ENCODE measurements at places on chromosomes 12 and 14.

- DNase-seq, result no peak
Observed at GRCh38 chr12:102568276-102568675, 87.9 kb upstream of the IGF1 start.

GRCh38 chr14:93029911-93030508, 85.7 kb downstream of the ITPK1 start:
- DNase-seq, result peak; percentile 40

DNA sequence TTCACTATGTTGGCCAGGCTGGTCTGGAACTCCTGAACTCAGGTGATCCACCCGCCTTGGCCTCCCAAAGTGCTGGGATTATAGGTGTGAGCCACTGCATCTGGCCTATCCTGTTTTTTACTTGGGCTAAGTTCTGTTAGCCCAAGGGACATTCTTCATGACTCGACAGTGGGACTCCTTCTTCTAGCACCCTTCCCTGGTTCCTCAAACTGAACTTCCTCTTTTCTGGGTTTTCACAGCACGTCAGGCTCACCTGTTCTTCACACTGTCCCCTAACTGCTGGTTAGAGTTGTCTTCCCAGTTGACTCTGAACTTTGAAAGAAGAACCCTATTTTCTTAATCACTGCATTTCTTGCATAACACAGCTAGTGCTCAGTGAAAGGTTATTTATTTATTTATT, 22.5 kb downstream of the CABP1 start:
- no peak for DNase-seq

- no peak for DNase-seq
Observed at GRCh38 chr12:906062-906585, 43.4 kb downstream of the RAD52 start.

DNA sequence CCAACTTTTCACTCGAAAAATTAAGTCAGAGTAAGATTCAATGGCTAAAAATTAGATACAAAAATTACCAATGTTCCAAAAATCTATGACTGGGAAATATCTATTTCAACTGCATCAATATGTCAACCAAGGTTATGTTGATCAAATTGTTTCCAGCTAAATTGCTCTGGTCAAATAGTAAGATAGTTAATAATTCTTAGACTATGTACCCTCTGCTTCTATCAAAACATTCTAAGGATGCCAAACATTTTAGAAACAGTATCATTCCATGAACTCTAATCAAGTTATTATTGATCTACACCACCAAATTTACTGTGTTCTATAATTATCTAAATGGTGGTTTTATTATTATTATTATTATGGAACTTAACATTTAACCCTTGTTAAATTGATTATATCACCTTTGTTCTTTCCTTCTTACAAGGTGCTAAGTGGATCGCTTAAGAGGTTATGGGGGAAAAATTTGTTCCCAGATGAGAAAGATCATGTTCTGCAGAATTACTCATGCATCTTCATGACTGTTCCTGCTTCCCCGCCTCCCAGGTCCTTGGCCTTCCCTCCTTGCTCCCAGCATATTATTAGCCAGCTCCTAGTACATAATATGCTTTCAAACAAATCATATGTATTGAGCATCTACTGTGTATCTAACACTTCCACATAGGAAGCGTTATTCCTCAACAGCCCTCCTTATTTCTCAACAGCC, 240.5 kb upstream of the KRR1 start:
- no peak for DNase-seq

DNA sequence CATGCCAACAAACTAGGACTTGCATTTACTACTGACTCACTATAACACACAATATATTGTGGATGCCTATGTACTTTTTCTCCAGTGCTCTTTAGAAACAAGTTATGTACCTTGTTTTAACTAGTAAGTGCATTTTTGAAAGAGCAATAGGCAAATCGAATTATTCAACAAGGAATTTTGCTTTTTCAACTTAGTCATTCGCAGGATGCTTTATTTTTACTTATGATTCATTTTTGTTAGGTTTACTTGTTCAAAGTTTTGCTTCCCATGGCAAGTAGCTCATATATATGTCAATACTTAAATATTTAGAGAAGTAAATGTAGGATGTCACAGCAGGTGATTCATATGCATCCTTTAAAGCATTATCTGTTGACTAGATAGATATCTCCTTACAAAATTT, 149.8 kb downstream of the PELI2 start:
- DNase-seq, result no peak

- DNase-seq, result no peak
Observed at GRCh38 chr12:27279826-27280225, 35.7 kb downstream of the STK38L start.

- DNase-seq, result peak; percentile 28
Observed at GRCh38 chr14:58299401-58300330, 1.3 kb downstream of the ARID4A start.

DNA sequence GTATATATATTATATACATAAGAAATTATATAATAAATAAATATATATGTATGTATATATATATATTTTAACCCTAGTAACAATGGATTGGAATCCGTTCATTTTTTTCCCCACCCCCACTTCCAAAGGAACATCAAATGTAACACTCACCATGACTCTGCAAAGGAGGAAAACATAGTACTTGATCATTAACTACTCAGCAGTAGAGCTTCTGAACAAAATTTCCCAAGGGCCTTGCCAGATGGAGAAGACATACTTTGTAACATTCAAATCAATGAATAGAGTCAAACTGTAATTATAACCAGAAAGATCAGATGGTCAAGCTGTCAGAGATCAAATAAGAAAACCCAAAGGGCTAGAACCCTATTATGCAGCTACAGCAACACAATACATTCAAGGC, 126.0 kb upstream of the CNTN1 start:
- DNase-seq, result peak; percentile 6

GRCh38 chr12:21656905-21657325, 727 bp downstream of the LDHB start:
- DNase-seq, result peak; percentile 73

DNA sequence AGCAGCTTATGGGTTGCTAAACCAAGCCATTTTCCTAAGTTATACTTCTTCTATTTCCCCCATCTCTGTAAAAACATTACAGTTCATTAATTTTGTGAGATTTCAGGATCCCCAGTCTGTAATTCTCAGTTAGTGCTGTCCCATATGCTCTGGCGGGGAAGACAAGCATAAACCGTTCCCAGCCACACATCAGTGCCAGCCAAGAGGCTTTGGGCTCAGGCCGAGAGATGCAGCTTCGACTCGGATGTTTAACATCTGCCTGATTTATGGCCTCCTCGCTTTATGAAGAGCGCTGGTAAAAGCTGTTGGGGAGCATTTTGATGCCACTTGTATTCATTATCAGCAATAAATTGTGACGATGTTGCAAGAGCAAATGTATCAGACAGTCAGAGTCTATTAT, 349.1 kb upstream of the CCDC196 start:
- no peak for DNase-seq

DNA sequence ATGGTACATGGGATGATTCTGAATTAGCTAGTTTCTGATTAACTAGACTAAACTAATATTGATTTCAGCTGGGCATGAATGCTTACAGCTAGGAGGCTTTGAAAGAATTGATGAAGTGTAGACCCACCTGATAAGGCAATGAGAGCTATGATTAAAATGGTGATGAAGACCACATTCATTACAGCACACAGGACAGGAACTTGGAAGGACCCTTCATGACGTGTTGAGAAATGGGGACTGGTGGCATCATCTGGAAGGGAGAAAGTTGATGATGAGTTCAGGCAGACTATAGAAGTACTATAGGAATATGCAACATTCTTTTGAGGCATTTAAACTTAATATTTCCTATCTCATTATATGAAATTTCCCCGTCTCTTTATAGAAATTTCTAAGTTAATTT, 4.5 kb downstream of the CD69 start:
- DNase-seq, result no peak

GRCh38 chr14:56378475-56378877, 201.1 kb upstream of the TMEM260 start:
- no peak for DNase-seq

GRCh38 chr12:8590842-8591545, 21.7 kb downstream of the AICDA start:
- no peak for DNase-seq

GRCh38 chr14:89429199-89430181, 12.5 kb upstream of the FOXN3 start:
- peak; percentile 72 for DNase-seq

DNA sequence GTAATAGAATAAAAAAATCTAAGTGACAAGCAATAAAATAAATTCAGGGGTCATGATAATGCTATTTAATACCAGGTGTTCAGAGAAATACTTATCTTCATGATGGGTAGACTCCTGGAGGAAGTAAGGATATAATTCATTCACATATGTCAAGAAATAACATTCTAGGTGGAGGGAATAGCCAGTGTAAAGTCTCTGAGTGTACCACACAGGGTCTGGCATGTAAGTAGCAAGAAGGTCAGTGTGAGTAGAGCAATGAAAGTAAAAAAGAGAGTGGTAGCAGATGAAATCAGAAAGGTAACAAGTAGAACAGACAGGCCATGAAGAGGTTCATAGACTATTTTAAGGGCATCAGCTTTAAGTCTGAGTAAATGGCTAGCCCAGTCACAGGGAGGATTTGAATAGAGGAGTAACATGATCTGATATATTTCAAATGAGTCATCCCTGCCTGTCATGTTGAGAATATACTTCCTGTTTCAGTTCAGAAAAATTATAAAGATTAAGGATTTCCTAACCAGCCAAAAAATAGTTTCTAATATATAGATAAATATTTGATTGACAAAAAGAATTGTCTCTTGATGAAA, 519.9 kb downstream of the C12orf50 start:
- no peak for DNase-seq

DNA sequence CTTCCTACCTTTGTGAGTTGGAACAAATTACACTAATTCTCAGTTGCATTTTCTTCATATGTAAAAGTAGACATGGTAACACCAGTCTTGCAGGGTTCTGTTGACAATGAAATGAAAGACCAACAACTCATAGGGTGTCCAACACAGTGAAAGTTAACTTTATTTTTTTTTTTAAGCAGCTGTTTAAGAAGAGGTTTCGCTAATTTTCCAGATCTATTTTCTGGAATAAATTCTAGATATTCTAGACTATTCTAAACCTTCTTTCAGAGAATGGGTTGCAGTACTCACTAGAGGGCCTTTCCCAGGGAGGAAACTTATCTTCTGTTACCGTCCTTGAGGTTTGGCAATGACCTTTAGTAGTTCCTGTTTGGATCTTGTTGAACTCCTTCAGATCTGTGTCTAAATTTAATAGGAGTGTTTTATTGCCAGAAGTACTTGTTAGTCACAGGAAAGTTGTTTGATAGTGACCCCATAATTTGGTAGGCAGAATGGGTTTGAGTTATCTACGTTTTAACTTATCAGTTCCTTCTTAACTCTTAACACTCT, 2.8 kb upstream of the ART4 start:
- DNase-seq, result no peak

GRCh38 chr14:61503167-61503801, 181.9 kb downstream of the PRKCH start:
- DNase-seq, result no peak

DNA sequence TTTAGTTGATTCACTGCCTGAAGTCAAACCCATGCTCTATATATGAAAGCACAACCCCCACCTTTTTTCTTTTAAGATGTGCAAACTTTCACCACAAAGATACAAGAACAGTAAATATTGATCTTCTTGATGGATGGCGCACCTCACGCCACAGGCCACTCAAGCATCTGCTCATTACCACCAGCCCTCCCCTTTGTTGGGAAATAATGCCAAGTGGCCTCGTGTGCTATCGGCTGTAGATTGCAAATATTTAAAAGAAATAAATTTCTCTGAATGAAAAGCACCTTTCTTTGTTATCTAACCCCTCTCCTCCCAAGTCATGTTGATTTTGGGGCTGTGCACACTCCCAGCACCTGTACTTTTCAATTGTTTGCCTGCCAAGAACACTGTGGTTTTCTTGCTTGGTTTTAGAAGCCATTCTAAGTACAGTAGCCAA, 122.7 kb downstream of the C12orf42 start:
- no peak for DNase-seq

GRCh38 chr14:77645520-77646230, 29.2 kb upstream of the SPTLC2 start:
- DNase-seq, result no peak

GRCh38 chr12:124392271-124392666, 97.4 kb downstream of the RFLNA start:
- no peak for DNase-seq

GRCh38 chr14:100778526-100778882, 47.4 kb upstream of the MEG3 start:
- no peak for DNase-seq

DNA sequence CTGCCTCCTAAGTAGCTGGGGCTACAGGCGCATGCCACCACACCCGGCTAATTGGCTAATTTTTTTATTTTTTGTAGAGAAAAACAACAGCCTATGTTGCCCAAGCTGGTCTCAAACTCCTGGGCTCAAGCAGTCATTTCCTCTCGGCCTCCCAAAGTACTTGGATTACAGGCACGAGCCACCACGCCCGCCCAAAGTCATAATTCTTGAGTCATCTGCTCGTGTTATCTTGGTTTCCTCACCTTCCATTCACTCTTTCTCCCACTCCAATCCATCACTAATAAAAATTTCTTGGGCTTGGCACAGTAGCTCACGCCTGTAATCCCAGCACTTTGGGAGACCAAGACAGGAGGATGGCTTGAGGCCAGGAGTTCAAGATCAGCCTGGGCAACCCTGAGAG, 32.0 kb downstream of the ITGA7 start:
- no peak for DNase-seq

- DNase-seq, result no peak
Observed at GRCh38 chr12:69329669-69330428, 18.3 kb upstream of the LYZ start.

GRCh38 chr12:75603475-75603874, 92.1 kb upstream of the KRR1 start:
- no peak for DNase-seq

DNA sequence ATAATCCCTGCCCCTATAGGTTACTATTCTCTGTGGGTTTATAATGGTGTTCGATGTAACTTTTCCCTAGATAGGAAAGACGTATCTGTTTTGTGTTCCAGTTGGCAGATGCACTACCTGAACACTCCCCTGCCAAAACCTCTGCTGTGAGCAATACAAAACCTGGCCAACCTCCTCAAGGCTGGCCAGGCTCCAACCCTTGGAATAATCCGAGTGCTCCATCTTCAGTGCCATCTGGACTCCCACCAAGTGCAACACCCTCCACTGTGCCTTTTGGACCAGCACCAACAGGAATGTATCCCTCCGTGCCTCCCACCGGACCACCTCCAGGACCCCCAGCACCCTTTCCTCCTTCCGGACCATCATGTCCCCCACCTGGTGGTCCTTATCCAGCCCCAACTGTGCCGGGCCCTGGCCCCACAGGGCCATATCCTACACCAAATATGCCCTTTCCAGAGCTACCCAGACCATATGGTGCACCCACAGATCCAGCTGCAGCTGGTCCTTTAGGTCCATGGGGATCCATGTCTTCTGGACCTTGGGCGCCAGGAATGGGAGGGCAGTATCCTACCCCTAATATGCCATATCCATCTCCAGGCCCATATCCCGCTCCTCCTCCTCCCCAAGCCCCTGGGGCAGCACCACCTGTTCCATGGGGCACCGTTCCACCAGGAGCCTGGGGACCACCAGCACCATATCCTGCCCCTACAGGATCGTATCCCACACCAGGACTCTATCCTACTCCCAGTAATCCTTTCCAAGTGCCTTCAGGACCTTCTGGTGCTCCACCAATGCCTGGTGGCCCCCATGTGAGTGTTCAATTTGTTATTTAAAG, 11.3 kb downstream of the MAPK1IP1L start:
- DNase-seq, result peak; percentile 86
